ENCODE measurements at places on chromosomes 11 and 22.
A peak's percentile ranks its signal among the peaks of the same experiment; 100 is the strongest.

- DNase-seq = no peak
Observed at GRCh38 chr22:22395245-22395644, 113.3 kb downstream of the ZNF280B start.

- DNase-seq = no peak
Observed at GRCh38 chr22:19591568-19591967, 67.4 kb upstream of the CLDN5 start.

- no peak for DNase-seq
Observed at GRCh38 chr22:48697223-48697622, 1130.5 kb downstream of the BRD1 start.

GRCh38 chr11:18308242-18308641, 13.7 kb downstream of the HPS5 start:
- no peak for DNase-seq

DNA sequence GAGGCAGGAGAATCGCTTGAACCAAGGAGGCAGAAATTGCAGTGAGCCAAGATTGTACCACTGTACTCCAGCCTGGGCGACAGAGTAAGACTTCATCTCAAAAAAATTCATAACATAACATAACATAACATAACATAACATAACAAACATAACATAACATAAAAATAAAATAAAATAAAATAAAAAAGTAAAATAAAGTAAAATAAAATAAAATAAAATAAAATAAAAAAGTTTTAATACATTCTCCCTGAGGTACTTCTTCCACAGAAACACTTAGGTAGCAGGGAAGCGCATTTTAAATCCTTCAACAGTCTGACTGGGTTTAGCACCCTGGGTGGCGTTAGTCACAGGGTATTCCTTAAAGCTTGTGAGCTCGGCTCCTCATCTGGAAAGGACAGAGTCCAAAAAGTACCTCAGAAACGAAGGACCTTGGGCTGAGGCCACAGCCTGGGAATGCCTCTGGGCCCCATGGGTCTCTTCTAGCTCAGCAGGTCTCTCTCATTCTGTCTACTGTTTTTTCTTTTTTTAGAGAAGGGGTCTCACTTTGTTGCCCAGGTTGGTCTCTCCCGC, 41.7 kb downstream of the MICAL3 start:
- DNase-seq = no peak

DNA sequence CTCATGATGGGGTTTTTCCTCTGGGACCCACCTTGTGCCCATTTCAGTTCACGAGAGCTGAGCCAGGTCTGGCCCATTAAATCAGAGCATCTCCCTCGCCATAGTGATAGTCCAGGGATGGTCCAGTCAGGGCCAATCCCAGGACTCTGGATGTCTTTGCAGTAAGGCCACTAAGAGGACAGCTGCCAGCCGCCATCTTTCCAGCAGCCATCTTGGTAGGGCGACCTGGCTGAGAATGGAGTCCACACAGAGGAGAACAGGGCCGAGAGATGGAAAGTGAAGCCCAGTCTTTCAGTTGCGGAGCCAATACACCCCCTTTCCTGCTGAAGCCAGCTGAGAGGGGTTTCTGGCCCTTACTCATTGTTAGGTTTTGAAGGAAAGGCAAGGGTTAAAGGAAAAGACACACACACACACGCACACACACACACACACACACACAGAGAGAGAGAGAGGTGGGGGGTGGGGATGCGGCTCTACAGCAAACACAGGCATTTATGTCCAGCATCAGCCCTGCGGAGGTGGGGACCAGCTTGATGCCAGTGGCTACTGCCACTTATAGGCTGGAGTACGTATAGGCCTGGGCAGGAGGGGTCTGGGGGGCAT, 12.4 kb upstream of the KIAA0930 start:
- DNase-seq = no peak

DNA sequence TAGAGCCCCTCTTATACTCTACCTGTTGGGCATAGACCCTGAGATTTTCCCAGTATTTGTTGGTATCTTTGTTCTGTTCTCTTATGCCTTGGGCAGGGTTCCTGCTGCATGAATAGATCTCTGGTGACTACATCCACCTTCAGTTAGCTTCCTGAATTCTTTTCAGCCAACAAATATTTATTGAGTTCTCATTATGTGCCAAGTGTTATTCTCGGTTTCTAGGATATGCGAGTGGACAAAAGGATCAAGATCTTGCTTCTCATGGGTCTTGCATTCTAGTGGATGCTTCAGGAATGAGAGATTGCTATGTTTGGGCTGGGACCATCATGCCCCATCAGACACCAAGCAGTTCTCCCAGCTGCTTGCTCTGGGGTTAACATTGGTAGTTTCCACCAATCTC, 340.0 kb downstream of the METTL15 start:
- DNase-seq = no peak

DNA sequence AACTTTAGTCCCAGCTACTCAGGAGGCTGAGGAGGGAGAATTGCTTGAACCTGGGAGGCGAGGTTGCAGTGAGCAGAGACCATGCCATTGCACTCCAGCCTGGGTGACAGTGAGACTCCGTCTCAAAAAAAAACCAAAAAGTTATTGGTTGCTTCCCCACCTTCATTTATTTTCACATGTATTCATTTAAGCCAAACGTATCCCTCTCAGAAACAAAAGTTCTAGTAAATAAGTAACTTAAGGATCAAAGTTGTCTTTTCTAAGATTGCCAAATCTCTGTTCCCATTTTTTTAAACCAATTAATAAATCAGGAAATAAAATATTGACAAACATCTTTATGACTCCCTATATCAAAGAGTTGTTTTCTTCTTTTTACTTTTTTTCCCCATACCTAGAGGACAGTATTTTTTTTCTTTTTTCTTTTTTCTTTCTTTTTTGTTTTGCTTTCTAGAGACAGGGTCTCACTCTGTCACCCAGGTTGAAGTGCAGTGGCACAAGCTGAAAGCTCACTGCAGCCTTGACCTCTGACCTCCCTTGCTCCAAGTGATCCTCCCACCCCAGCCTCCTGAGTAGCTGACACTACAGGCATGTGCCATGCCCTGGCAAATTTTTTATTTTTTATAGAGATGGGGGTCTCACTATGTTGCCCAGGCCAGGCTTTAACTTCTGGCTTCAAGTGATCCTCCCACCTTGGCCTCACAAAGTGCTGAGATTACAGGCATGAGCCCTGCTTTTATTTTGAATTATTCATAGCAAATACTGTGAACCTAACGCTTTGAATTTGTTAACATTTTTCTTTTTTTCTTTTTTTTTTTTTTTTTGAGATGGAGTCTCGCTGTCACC, 11.4 kb downstream of the ZFTA start:
- no peak for DNase-seq

GRCh38 chr11:59523541-59523940, 12.2 kb downstream of the OR4D9 start:
- DNase-seq = no peak

GRCh38 chr11:94884376-94884775, 89.0 kb downstream of the CWC15 start:
- DNase-seq = no peak

DNA sequence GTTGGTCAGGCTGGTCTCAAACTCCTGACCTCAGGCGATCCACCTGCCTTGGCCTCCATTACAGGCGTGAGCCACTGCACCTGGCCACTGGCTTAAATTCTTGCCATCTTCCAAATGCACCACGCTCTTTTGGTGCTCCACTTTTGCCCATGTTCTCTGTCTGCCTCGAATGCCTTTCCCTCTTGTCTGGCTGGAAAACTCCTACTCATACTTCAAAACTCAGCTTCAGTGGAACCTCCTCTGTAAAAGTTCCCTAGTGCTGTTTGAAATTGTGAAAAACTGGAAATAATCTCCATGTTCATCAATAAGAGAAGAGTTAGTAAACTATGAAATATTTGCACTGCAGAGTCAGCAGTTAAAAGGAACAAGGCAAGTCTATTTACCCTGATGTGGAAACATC, 11.5 kb downstream of the VWCE start:
- no peak for DNase-seq

GRCh38 chr11:13094930-13095687, 86.0 kb downstream of the RASSF10 start:
- no peak for DNase-seq

DNA sequence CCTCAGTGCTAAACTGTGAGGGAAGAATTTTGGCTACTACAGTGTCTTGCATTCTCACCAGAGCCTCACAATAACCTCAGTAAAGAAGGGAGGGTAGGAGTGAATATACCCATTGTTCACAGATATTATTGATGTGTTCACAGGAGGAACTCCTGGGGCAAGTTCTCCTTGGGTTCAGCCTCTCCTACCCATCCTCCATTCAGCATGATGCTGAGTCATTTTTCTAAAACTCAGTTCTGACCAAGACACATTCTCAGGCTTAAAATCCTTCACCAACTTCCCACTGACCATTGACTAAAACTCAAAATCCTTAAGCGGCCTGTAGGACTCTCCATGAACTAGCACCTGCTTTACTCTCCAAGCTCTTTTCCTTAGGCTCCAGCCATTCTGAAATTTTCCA, 48.7 kb downstream of the SYTL2 start:
- no peak for DNase-seq

DNA sequence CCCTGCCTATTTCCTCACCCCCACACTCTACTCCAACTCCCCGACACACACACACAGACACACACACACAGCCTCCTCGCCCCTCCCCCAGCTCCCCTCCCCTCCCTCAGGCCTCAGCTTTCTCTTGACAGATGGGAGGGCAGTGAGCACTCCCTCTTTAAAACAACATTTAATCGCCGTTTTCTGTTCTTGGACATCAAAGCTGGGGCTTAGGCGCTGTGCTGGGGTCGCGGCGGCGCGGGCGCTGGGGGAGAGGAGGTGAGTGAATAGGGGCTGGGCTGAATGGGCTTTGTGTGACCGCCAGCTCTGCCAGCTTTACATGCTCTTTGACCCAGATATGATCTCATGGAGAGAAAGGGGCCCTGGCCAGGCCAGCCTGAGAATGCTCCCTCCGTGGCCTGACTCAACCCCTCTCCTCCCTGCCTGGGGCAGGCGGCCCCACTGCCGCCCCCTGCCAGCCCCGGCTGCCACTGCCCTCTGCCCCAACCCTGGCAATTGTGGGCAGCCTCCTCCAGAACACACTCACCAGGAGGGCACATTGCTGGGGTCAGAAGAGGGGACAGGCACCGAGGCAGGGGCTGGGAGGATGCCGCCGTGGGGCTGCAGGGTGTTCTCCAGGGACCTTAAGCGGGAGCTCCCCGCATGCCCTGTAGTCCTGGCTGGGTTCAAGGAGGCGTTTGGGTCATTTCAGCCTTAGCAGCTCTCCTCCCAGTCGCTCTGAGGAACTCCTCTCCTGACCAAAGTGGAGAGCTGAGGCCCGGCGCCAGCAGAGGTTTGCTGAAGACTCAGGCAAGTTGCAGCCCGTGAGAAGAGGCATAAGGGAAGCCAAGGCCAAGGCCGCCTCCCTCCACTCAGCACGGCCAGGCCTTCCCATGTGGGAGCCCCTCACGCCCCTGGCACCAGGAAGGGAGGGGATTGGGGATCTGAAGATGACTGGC, 38.3 kb upstream of the NNMT start:
- no peak for DNase-seq

- DNase-seq = peak; percentile 64
Observed at GRCh38 chr11:59560290-59560701, 49.0 kb downstream of the OR4D9 start.

DNA sequence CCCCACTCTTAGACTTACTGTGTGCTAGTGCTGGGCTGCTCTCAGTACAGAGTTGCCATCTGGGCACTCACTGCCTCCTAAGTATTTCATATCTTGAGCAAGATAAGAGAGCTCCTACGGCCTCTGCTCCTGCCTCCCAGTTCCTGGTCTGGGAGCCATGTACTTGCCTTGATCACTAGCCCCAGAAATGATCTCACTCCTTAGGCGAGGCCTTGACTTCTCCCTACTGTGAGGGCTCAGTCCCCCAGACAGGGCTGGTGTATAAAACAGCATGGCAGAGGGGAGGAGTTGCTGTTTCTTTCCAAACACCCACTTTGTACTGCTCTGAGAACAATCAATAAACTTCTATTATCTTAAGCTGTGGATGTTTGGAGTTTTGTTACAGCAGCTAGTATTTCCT, 47.4 kb upstream of the TP53I11 start:
- no peak for DNase-seq

- DNase-seq = no peak
Observed at GRCh38 chr11:36450110-36450572, 59.9 kb downstream of the TRAF6 start.

DNA sequence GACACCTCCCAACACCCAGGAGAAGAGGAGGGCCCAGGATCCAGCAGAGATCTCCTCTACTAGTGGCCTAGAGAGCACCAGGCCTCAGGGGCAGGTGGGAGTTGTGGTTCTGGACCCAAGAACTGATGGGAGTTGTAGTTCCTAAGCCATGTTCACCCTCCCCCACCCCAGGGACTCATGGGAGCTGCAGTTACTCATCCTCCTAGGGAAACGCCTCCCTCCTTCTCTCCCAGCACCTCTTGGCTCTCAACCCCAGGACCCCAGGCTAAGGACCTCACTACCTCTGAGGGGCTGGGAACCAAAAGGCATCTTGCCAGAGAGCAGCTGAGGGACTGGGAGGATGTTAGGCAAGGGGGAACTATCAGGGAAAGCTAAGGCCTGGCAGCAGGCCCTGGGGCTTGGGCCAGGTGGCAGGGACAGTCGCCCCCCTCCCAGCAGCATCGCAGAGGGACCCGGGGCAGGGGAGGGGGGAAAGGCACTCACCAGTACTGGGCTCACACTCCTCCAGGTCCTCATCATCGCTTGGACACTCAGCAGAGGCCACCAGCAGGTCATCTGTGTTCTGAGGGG, 28.9 kb downstream of the SLC22A12 start:
- DNase-seq = no peak
